Fibroblast of lung (primary cell): ENCODE measurements at places on chromosomes 1 and 21. TPM values are rescaled to one million over a fixed set of nuclear protein-coding genes. Genes with fewer than 3 reads are reported as not detected.
A peak's percentile ranks its signal among the peaks of the same experiment; 100 is the strongest.

DNA sequence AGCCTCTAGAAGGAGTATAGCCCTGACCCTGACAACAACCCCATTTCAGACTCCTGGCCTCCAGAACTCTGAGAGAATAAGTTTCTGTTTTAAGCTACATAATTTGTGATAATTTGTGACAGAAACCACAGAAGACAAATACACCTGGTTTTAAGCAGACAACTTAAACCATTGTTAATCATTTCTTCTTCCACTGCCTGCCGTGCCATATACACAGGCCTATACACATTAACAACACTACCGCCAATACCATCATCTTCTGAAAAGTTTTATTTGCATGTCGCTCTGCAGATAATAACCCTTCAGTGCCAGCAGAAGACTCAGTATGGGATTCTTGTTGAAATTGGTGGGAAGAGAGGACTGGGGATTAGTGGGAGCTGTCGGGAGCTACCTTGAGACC is 39.9 kb upstream of the KRTAP19-8 start:
- no peak for DNase-seq

DNA sequence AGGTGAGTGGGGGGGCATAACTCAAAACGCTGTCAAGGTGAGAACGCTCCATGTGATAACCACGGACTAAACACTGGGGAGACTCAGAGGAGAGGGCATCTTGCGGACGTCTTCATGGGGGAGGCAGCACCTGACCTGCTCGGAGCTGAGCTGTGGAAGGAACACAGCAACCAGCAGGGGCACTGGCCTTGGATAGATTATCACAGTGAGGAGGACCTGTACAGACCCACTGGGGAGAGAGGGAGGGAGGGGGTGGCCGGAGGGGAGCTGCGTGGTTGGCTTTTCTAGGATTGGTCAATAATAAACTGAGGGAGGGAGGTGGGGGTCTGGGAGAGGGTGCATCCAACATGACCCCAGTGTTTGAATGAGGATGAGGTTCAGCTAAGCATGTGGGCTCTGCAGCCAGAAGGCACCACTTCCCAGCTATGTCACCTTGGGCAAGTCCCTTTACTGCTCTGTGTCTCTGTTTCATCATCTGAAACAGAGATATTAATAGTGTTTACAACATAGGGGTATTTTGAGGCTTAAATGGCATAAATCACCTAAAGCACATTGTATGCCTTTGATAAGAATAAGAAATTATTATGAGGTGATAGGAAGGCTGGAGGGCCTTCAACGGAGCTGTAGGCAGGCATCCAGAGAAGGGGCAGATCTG is 123.3 kb downstream of the GRIK3 start:
- DNase-seq = no peak

- no peak for DNase-seq
Measured at GRCh38 chr1:11245248-11245647, 17.1 kb downstream of the MTOR start.

DNA sequence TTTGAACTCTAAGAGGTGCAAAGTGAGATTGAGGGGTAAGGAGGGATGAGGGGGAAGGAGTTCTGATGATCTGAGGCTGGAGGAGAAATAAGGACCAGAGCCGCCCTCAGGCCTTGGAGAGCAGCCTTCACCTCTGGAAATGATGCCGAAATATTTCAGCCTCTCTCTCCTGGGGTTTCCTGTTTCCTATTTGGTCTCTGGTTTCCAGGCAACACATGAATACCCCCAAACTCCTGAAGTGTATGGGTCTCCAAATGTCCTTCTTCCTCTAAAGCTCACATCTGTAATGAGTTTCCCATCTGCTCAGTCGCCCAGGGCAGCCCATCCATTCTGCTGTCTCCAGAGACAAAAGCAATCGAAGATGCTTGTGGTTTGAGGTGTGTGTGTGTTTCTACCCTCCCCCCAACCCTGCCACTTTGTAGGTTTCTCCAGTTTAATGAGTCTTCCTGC is 52.0 kb upstream of the FAM20B start:
- DNase-seq = no peak

DNA sequence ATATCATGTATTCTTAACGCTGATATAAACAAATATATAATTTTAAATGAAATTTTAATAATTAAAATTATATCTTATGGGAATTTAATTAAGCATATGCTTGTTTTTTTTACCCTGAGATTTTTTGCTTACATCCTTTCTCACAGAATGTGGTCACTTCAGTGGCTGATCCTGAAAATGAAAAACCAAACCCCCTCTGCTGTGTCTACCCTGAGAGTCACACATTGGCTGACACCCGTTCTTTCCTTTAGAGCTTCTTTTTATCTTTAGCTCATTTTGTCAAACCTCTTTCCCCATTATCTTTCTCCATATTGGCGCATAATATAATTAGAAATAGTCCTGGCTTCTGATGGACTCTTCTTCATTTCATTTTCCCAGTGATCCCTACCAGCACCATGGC is 10.8 kb upstream of the CACYBP start:
- DNase-seq = no peak

DNA sequence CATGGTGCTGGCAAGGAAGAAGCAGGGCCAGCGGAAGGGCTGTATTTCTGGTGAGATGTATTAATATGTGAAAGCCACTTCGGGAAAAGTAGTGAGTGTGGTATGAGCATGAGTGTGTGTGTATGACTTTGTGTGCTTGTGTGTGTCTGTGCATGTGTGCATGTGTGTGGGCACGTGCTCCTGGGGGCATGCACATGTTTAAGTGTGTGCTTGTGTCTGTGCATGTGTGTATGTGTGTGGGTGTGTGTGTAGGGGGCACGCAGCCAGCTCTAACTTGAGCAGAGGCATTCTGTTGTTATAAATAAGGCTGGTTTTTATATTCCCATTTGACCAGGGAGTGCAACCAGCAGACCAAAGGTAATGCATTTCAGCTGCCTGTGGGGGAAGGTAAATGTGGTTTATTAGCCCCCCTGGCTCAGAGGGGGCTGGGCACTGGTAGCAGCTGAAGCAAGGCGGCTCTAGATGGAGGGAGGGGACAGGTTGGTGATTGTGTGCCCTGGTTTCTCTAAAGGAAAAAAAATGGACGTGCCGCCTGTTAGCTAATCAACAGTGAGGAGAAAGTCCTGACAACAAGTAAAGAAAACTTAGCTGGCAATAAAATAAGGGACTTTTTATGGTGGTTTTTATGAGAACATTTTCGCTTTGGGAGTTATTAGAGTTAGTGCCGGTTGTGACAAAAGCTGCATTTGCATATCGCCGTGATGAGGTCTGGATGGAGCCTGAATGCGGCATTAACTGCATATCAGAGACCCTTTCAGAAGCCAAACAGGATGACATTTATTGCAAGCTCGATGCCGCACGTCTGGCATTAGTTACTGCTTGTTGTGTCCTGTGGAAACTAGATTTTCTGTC is 180.1 kb downstream of the CAMTA1 start:
- DNase-seq = peak; percentile 28

- DNase-seq = no peak
Measured at GRCh38 chr1:239084459-239085080, 301.8 kb upstream of the CHRM3 start.

DNA sequence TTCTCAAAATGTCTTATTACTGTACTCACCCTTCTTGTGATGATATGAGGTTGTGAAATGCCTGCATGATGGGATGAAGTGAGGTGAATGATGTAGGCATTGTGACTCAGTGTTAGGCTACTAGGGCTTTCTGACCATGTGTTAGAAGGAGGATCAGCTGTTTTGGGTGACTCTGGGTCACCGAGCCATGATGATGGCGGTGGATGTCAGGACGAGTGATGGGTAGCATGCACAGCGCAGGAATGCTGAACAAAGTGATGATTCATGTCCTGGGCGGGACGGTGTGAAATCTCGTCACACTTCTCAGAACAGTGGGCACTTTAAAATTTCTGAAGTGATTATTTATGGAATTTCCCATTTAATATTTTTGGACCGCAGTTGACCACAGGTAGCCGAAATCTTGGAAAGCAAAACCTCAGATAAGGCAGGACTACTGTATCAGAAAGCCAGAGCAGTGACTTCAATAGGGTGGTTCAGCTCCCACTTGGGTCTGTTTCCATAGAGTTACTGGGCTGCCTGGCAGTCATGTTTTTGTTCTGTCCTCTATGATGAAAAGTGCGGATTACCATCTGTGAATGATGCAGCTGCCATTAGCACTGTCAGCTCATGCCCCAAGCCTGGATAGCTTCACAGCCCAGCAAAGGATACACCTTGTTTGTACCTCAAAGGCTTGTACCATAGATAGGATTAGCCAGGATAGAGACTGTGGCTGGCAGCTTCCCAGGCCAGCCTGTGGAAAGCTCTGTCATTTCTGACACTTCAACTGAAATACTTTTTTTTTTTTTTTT is 26.6 kb downstream of the IL6R start:
- DNase-seq = peak; percentile 95

GRCh38 chr1:52727114-52727586 is 897 bp downstream of the ZYG11B start:
- no peak for DNase-seq

- no peak for DNase-seq
Measured at GRCh38 chr1:180614730-180615129, 17.1 kb upstream of the XPR1 start.

DNA sequence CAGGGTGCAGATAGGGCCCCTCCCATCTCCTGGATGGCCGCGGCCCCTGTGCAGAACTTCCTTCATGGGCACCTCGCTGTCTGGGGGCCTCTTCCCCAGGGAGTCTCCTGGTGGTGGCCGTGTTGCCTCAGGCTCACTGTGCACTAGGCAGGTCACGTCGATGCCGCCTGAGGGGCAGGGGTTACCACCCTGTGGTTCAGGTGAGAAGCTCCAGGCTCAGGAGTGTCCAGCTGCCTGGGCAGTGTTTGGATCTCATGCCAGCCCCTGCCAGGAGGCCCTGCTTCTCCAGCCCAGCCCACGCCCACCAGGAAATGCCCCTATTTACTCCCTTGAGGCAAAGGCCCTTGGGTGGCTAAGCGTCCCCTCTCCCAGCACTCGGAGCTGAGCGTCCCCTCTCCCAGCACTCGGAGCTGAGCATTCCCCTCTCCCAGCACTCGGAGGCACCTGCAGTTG is 2.1 kb downstream of the ITGB2 start:
- DNase-seq = no peak

DNA sequence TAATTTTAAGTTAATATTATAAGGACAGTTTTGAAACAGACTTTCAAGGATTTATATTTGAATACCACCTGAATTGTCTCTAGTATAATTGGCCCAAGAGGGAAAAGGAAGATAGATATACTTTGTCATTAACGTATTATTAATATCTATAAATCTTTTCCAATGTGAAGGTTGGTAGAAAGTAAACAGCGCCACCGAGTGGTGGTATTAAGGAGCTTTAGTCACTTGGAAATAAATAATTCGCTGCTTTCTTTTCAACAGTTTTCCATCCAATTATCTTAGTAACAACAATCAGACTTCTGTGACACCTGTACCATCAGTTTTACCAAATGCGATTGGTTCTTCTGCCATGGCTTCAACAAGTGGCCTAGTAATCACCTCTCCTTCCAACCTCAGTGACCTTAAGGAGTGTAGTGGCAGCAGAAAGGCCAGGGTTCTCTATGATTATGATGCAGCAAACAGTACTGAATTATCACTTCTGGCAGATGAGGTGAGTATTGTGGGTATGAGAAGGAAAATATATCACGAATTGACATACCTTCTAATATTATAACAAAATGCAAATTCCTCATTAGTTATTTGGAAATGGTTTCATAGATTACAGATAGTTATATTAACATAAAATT is 37.7 kb downstream of the SH3GLB1 start:
- DNase-seq = peak; percentile 64

DNA sequence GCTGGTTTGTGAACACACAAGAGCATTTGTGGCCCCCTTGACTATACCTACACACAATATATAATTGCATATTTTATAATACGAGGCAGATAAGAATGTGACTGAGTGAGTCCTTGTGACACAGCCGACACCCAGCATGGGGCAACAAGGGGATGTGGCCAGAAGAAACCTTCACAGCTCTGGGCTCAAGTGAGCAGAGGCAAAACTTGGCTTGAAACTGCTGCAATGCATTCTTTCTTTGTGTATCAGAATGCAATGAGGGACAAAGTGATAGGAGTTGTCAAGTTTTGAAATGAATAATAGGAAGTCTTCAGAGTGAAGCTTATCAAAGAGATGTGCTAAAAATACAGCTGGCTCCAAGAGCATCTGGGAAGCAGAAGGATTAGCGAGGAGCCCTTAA is 124.0 kb upstream of the C8B start:
- no peak for DNase-seq

- DNase-seq = no peak
Measured at GRCh38 chr1:157133426-157133825, 4.8 kb downstream of the ETV3 start.

GRCh38 chr1:41362357-41362721 is 1.1 kb downstream of the FOXO6 start:
- DNase-seq = no peak

DNA sequence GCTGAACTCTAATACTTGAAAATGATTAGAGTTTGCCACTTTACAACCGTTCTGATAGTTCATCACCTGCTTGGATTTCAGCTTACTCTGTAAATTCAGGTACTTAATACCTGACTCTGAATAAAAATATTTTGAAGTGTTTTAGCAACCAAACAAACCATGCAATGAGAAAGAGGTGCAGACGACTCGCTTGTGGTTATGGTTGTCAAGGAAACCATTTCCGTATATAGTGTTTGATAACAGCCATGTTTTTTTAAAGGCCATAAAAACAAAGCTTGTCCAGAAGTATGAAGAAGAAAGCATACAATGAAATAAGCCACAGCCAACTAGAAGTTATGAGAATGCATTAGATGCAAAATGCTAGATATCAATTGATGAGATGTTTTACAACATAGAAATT is 167.2 kb upstream of the HMCN1 start:
- no peak for DNase-seq

DNA sequence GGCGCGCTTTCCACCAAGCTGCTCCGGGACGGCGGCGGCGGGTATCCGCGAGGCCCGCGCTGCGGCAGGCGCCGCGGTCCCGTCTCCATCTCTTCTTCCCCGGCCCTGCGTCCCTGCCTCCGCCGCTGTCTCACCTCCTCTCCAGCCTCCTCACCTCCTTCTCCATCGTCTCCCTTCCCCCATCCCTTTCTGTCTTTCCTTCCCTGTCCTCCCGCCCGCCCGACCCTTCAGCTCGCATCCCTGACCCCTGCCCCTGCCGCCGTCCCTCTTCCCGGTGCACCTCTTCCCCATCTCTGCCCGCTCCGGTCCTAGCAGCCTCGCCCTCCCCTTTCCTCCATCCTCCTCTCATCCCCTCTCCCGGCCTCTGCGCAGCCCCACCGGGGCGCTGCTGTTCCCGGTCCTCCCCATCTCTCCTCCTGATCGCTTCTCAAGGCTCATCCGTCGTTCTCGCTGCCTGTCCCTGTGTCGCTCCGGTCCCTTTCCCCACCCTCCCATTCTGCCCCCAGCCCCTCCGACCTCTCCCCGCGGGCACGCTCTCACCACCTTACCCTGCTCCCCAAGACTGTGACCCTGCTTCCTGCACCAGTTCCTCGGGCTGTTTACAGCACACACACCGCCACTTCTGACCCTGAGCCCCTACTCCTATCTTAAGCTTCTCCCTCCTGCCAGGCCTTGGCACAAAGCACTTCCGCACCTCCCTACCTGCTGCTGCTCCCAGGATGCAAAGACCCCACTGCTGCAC is 760 bp upstream of the NPHP4 start:
- DNase-seq = no peak

VASH2 gene
- 0.22 and 0.46 TPM in 2 replicates for polyA plus RNA-seq

SH2D2A gene
- polyA plus RNA-seq = not detected in 2 replicates

HOOK1 gene
- not detected in 2 replicates for polyA plus RNA-seq

GCSAML gene
- not detected in 2 replicates for polyA plus RNA-seq

CFH gene
- polyA plus RNA-seq = 83.0 and 108 TPM in 2 replicates

KCNK1 gene
- polyA plus RNA-seq = 0.48 and 2.1 TPM in 2 replicates

LCE2A gene
- 0.91 and 8.1 TPM in 2 replicates for polyA plus RNA-seq

ZNF683 gene
- not detected in 2 replicates for polyA plus RNA-seq

FPGT gene
- polyA plus RNA-seq = 15.2 and 15.5 TPM in 2 replicates

PRMT6 gene
- polyA plus RNA-seq = 11.1 and 15.5 TPM in 2 replicates

COL8A2 gene
- polyA plus RNA-seq = 2.9 and 5.2 TPM in 2 replicates

FCGR2B gene
- polyA plus RNA-seq = not detected in 2 replicates

SUSD4 gene
- polyA plus RNA-seq = 0.33 and 0.63 TPM in 2 replicates

TNFRSF4 gene
- polyA plus RNA-seq = 0.05 TPM in 1 of 2 replicates, not detected in the other
